Tongue (tissue), 3 donors: ENCODE measurements at places on chromosomes 5 and 9.

DNA sequence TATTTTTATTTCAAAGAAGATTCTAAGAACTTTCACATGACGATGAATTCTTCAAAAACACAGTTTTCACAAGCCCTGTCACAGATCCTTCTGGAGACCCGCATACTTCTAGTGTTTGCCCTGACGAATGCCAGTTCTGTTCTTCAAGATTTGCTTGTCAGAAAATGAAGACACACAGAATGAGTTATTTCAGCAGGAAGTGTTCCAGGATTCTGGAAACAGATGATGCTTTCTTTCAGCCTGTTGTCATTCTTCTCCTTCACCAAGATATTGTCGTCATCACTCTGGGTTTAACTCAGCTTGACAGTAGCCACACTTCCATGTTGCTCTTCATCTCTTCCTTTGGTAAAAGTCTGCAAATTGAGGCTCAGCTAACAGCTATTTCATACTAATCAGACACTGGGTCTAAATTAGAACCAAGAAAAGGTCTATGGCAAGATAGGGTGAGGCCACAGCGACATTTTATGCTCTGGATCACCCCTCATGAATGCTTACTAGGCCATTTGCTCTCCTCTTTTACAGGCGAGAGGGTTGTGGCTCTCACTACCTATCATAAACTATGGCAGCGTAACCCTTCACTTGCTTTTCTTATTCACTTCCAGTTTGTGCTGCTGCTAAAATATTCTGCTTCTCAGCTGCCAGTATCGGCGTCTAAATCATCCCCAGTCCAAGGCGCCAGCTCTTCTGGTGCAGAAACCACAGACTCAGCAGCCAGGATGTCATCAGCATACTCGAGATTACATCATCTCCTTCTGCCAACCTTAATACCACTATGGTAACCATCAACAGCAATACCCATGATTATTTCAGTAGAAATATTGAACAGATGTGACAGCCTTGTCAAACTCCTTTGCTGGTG lies 159.6 kb upstream of the TBCA start:
- DNase-seq = no peak

DNA sequence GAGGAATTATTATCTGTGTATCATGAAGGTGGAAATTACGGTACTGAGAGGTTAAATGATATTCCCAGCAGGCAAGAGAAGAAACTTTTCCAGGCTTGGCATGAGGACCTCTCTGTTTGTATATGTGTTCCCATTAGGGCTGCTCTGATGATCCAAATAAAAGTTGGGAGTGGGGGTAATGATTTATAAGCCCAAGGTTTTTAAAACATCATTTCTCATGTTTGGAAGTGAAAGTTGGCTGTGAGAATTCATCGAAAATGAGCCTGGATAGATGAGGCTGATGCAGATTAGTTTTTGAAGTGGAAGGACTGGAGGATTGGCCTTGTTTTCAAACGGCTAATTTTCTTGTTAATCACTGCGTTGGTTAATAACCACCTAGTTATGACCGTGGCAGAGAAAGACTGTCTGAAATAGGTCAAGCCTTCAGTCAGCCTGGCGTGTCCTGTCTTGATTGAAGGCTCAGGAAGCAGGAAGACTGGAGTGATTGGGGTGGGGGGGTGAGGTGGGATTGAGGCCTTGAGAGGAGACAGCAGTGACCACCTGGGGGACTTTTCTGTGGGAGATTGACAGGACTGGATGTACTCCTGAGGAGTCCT lies 391.0 kb upstream of the WWC1 start:
- no peak for DNase-seq

- no peak for DNase-seq
Measured at GRCh38 chr9:136014924-136015633, 53.9 kb upstream of the UBAC1 start.

GRCh38 chr9:100228352-100228869 lies 124.3 kb downstream of the TEX10 start:
- no peak for DNase-seq

GRCh38 chr9:95497772-95498171 lies 19.0 kb downstream of the PTCH1 start:
- DNase-seq = peak; percentile 78

- no peak for DNase-seq
Measured at GRCh38 chr9:106947106-106947900, 84.3 kb downstream of the ZNF462 start.

GRCh38 chr5:126364206-126364902 lies 58.9 kb upstream of the GRAMD2B start:
- DNase-seq = no peak

DNA sequence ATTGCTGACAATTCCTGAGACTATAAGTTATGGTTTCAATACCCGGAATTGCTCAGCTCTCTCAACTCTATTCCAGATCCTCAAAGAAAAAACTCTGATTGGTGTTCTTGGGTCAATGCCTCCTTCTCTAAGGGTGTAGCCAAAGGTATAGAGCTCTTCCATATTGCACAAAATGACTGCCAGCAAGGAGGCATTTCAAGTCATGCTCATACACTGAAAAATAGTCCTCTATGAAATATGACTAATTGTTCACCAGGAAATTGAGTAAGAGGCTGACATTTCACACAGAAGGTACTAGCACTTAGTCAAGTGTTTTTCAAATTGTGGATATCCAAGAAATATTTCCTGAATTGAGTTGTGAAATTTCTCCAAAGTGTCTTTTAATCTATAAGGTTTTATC lies 111.1 kb upstream of the KLF9 start:
- DNase-seq = no peak

DNA sequence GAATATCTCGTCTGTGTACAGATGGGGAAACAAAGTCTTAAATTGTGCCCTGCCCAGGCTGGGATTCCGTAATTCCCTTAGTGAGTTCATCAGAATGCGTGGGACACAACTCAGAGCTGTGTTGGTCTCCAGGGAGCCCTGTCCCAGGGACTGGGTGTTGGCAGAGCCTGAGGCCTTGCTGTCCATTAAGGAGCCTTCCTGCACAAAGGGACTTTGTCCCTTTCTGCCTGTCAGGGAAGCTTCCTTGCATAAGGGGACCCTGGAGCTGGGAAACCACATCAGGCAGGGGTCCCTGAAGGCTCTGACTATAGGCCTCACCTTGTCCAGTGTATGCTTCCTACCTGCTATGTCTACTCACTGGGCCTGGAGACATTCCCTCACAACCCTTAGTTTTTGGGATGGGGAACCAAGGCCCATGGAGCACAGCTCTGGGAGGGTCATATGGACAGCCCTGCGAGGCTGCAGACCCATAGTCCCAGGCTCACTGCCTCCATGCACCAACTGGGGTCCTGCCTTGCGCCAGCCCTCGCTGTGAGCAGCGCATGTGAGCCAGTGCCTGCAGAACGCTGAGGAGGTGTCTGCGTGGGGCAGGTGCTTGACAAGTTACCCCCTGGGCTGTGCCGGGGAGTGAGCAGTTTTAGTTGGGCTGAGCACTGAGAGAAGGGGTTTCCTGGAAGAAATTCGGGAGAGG lies 1.6 kb downstream of the CARD19 start:
- no peak for DNase-seq

DNA sequence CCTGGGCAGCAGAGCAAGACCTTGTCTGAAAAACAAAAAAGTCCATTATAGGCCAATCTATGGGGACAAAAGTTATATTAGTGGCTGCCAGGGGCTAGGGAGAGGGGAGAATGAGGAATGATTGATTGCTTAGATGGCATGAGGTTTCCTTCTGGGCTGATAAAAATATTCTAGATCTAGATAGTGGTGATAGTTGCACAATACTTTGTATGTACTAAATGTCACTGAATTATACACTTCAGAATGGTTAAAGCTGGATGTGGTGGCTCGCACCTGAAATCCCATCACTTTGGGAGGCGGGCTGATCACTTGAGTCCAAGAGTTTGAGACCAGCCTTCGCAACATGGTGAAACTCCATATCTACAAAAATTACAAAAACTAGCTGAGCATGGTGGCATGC lies 42.8 kb upstream of the TEX48 start:
- DNase-seq = no peak
